ENCODE measurements at places on chromosomes 1 and 21.

- peak; percentile 23 for DNase-seq
Observed at GRCh38 chr1:199290186-199290585, 651.3 kb downstream of the PTPRC start.

- DNase-seq = peak; percentile 70
Observed at GRCh38 chr21:16588433-16588860, 858.7 kb downstream of the USP25 start.

GRCh38 chr21:32516756-32517649, 68.3 kb downstream of the TCP10L start:
- DNase-seq = peak; percentile 90

GRCh38 chr1:151009206-151009587, 948 bp downstream of the PRUNE1 start:
- DNase-seq = peak; percentile 67

GRCh38 chr1:72635719-72636118, 353.4 kb upstream of the NEGR1 start:
- peak; percentile 46 for DNase-seq

DNA sequence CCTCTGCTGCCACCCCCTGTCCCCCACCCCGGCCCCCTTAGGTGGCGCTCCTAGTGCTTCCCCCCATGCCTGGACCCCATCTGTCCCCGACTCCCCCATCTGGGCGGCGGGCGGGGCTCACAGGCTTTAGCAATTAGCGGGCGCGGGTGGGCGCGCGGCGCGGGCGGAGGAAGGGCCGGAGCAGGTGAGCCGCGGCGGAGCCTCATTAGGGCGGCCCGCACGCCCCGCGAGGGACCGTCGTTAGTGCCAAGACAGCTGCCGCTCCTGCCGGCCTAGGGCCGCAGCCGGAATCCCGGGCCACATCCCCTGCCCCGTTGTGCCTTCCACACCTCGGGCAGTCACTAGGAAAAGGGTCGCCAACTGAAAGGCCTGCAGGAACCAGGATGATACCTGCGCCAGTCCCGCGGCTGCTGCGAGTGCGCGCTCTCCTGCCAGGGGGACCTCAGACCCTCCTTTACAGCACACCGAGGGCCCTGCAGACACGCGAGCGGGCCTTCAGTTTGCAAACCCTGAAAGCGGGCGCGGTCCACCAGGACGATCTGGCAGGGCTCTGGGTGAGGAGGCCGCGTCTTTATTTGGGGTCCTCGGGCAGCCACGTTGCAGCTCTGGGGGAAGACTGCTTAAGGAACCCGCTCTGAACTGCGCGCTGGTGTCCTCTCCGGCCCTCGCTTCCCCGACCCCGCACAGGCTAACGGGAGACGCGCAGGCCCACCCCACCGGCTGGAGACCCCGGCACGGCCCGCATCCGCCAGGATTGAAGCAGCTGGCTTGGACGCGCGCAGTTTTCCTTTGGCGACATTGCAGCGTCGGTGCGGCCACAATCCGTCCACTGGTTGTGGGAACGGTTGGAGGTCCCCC, 7.6 kb downstream of the OLIG2 start:
- no peak for DNase-seq

DNA sequence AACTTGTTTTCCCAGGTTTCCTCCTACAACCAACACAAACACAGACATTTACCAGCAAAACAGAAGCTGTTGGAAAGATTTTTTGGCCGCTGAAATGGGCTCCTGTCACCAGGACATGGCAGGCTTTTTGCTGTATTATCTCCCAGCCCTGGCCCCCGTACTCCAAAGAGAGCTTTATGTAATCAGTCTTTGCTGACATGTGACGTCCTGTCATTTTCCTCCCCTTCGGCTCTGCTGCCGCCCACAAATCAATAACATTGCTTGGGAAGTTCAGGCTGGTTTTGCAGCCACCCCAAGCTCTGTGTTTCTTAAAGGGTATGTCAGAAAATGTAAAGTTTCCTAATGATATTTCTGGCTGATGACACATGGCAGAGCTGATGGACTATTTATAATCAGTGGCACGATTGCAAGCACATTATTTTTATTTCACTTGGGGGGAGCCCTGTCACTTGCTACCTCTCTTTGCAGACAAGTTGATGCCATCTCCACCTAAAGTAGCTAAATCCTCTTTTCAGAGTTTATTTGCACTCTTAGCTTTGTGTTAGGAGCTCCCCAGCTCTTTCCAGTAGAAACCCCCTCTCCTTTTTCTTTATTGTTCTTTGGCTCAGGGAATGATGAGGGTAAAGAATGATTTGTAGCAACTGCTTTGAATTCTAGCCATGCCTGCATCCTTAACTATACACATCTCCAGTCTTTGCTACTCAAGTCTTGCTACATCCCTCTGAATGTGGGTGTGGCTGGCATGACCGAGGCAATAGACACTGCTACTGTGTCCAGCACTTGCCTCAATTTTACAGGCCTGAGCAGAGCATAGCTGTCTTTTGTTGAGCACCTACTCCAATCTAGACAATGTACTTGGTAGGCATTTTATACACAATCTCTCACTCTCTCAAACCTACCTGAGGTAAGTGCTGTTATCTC, 67.3 kb downstream of the ELAVL4 start:
- no peak for DNase-seq

- DNase-seq = no peak
Observed at GRCh38 chr1:162996261-162996660, 72.9 kb upstream of the RGS4 start.

DNA sequence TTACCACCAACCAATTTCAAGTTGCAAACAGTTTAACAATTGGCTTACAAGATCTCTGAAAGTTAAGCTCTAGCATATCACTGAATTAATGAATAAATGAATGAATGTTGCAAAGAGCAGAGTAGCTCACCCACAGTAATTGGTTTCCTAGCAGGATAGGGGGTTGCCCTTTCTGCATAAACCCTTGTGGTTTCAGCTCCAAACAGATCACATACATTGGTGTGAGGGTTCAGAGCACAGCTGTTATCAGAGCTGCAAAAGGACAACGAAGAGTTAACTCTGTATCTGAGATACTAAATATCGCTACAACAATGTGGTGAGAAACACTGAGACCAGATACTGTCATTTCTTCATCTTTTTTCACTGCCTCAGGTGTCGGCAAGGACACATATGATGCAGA, 46.6 kb downstream of the NTNG1 start:
- no peak for DNase-seq

GRCh38 chr1:101239095-101240040, 2.5 kb downstream of the S1PR1 start:
- no peak for DNase-seq

DNA sequence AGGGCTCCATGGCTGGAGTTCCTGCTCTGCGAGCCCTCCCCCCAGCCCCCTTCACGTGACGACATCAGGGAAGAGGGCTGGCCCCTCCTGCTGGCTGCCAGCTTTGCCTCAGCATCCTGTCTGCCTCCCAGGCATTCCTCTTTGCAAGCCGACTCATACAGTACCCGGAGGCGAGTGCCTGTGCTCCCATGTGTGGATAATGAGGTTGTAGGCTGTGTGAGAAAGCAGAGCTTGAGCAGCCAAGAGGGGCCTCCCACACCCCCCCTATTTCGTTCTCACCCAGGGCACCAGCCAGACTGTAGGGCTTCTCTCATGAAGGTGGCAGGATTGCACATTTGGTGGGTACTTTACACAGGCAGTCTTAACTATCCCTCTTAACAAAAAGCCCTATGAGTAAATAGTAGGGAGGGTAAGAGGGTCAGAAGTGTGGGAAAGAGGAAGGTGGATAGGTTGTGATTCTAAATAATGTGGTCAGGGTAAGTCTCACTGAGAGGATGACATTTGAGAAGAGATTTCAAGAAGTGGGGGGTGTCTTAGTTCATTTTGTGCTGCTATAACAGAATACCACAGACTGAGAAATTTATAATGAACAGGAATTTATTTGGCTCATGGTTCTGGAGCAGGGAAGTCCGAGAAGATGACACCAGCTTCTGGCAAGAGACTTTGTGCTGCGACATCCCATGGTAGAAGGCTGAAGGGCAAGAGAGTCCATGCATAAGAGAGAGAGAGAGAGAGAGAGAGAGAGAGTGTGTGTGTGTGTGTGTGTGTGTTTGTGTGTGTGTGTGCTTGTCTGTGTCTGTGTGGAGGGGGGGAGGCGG, 113.5 kb downstream of the OMA1 start:
- DNase-seq = peak; percentile 88

- DNase-seq = no peak
Observed at GRCh38 chr1:4120557-4121292, 220.7 kb upstream of the C1orf174 start.

GRCh38 chr1:89383185-89383584, 19.3 kb downstream of the GBP6 start:
- DNase-seq = no peak

GRCh38 chr1:95145493-95145892, 28.3 kb downstream of the TLCD4 start:
- DNase-seq = no peak

Measured in AG10803 (cell line).